Activated CD8-positive, alpha-beta T cell treated with anti-CD3 and anti-CD28 coated beads, Interleukin-2, amount 10 ng/mL, durations not matched to agents 7 days and 5 days (primary cell): ENCODE measurements at places on chromosomes 11 and 22. TPM values are rescaled to one million over a fixed set of nuclear protein-coding genes. Genes with fewer than 3 reads are reported as not detected.

Gene SLC22A6
- not detected for total RNA-seq

Gene PYGM
- total RNA-seq: 4.7 TPM

Gene CHKA
- 14.5 TPM for total RNA-seq

Gene CD82
- 72.9 TPM for total RNA-seq

Gene B3GAT1
- 0.31 TPM for total RNA-seq

Gene FGF19
- total RNA-seq: not detected

Gene RIC3
- total RNA-seq: 7.8 TPM

Gene OR11H1
- total RNA-seq: not detected

Gene LRRC51
- total RNA-seq: 6.9 TPM

Gene CNGA4
- 0.29 TPM for total RNA-seq

Gene SIK3
- total RNA-seq: 25.9 TPM

Gene SLC25A45
- 28.2 TPM for total RNA-seq

Gene EFCAB6
- total RNA-seq: 0.39 TPM

Gene CARNS1
- 4.9 TPM for total RNA-seq

Gene CRYBB3
- not detected for total RNA-seq

Gene SAA1
- not detected for total RNA-seq

Gene MAPK11
- 11.8 TPM for total RNA-seq

Gene SLCO2B1
- not detected for total RNA-seq

Gene FAM181B
- not detected for total RNA-seq

Gene PTPN5
- total RNA-seq: not detected

Gene PDGFB
- 0.18 TPM for total RNA-seq
